Stimulated activated CD8-positive, alpha-beta memory T cell treated with anti-CD3 and anti-CD28 coated beads, Interleukin-2, amount 100 ng/mL, for 48 hours (primary cell): ENCODE measurements at places on chromosomes 4 and X.

DNA sequence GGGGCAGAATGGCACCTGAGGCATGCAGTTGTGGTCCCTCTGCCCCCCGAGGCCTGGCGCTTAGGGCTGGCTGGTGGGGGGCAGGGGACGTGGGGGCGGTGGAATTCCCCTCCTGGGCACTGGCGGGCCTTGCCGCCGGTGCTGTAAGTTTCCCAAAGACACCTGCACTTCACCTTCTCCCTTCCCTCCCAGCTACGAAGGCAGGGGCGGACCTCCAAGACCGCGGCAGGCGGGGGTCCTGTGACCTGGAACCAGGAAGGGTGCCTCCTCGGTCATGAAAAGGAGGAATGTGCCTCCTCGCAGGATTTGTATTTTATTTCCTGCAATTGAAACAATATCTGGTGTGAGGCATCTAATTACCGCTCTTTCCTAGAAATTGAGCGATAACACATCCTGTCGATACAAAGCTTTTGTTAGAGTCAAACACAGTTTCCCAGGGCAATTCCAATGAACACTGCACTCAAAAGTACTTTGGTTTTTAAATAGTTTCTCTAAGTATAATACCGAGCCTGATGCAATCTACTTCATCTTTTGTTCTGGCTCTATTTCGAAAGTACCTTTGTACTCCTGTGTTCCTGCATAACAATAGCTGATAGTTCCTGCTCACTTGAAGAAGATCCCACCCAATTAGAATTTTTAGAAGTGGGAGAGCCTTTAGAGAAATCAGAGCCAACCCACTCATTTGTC, 12.3 kb upstream of the ADRA2C start:
- no peak for DNase-seq

GRCh38 chrX:40964008-40964407, 121.2 kb upstream of the USP9X start:
- no peak for DNase-seq

DNA sequence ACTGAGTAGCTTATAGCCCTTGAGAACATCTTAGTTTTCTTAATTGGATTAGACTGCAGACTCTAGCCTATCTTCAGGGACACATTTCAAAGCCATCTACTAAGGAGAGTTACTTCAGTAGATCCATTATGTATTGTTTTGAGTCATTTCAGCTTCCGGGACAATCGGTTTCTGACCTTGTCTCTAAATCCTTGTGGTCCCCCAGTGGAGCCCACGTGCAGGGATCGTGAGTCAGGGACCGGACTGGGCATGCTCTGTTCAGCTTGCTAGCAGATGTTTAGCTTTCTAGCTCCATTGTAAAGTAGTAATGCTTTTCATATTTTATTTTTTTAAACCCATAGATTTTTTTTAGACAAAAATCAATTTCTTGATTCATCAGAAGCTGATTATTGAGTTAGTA, 211.9 kb upstream of the PRPS2 start:
- DNase-seq, result no peak

GRCh38 chr4:6271701-6272465, 2.2 kb downstream of the WFS1 start:
- no peak for DNase-seq

DNA sequence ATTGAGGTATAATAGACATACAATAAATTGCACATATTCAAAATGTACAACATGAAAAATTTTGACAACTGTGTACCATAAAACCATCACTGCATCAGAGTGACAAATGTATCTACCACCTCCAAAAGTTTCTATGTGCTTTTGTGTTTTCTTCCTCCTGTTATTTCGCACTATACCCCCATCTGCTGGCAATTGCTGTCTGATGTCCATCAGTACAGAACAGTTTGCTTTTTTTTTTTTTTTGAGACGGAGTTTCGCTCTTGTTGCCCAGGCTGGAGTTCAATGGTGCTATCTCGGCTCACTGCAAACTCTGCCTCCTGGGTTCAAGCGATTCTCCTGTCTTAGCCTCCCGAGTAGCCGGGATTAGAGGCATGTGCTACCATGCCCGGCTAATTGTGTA, 154.3 kb upstream of the GIMD1 start:
- no peak for DNase-seq

- DNase-seq, result no peak
These were observed 383.5 kb upstream of the LCORL start for GRCh38 chr4:18405054-18405453.

DNA sequence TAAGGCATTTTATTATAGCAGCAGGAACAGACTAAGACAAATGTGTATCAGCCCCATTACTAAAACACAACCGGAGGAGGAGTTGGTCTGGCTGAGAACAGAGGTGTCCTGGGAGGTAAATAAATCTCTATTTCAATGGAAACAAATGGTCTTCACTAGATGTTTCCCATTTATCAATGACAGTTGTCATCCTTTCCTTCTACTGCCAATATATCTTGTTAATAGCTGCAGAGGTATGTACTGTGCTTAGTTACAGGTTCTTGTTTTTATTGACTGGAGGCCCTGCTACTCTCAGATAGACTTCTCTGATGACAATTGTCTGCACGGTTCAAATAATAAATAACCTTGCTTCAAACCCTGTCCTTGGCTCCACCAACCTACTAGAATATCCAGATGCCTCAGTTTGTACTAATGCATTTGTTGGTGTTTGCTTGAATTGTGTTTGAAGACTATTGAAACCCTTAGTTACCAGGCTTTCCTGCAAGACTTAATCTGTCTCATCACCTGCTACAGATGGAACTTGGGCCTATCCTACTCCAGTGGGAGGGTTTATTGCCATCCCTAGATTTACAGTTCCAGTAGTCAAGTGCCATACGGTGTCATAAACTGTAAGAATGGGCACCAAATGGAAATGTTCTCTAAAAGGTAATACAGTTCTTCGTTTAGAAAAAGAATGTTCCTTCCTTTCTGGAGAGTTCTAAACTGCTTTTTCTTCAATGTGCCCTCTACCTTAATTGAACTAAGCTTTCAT, 29.8 kb upstream of the HPGDS start:
- no peak for DNase-seq

DNA sequence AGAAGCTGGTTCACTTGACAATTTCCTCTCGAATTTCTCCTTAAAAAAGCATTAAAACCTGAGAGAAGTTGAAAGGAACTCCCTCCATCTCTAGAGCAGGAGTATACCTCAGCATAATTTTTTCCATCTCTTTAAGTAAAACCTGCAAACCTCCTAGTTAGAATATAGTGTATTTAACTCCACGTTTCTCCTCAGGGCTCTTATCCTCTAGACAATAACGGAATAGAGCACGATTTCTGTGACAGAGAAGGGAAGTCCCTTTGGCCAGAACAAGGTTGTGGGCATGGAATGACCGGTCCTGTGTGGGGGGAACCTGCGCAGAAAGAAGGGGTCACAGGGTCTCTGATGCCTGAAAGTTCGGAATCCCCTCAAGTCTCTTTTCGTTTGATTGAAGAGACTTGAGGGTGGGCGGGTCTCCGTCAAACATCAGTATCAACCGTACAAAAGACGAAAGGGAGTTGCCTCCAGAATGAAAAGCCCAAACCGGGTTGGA, 697 bp downstream of the ZNF280C start:
- no peak for DNase-seq

GRCh38 chrX:13092455-13092941, 48.1 kb upstream of the FAM9C start:
- DNase-seq, result peak; percentile 54
